ENCODE measurements at places on chromosomes 6 and 20. TPM values are rescaled to one million over a fixed set of nuclear protein-coding genes. Genes with fewer than 3 reads are reported as not detected.

METTL24 gene
- total RNA-seq: 20.6 TPM

ARMH2 gene
- not detected for total RNA-seq

COL19A1 gene
- 4.0 TPM for total RNA-seq

CDH26 gene
- total RNA-seq: 0.83 TPM

CCR6 gene
- total RNA-seq: not detected

JPH2 gene
- total RNA-seq: 314 TPM

- peaks cover 6% of the 10 kb centered on the region for H3K36me3 ChIP-seq
- H3K27ac ChIP-seq: peak overlapping the region; percentile 77
- H3K4me1 ChIP-seq: peaks cover 69% of the 10 kb centered on the region
- H3K4me3 ChIP-seq: peak overlapping the region; percentile 12
- DNase-seq: no peak
- H3K27me3 ChIP-seq: no peaks in the 10 kb centered on the region
Observed at GRCh38 chr6:152272486-152272885, 364.7 kb downstream of the SYNE1 start.

- H3K27me3 ChIP-seq: no peaks in the 10 kb centered on the region
- no peak overlapping the region for H3K4me3 ChIP-seq
- DNase-seq: no peak
- H3K27ac ChIP-seq: no peak overlapping the region
- H3K4me1 ChIP-seq: no peaks in the 10 kb centered on the region
Observed at GRCh38 chr6:37966801-37967200, 147.3 kb downstream of the ZFAND3 start.

DNA sequence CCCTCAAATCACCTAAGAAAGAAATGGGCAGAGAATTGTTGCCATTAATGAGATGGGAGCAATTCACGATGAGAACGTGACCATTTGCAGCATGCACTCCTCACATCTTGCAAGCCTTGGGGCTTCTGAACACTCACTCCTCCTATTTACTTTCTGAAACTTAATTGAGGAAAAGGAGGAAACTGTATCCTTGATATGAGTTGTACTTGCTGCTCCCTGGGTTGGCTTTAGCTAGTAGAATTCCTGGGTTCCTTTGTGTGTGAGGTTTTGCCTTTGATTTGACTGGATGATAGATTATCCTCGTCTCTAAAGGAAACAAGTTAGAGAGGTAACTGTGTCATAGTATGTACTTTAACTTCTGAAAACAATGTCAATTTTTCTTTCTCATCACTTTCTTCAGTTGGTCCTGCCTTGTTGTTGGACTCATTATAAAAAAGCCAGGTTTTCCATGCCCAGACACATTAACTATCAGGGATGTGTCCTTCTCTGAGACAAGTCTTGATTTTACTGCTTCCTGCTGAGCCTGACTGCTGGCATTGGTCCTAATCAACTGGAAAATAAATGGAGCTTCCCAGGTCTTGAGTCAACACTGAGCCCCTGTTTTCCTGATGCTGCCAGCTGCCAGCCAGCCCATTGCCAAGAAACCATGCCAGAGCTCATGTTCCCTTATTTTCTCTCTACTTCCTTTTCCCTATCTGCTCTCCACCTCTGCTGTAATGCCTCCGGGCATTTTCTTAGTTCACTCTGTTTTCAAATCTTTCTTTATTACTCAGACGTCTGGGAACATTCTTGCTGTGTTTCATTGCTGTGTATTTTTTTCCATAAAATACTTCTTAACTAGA lies 6.0 kb upstream of the MRAP2 start:
- H3K27ac ChIP-seq: no peak overlapping the region
- H3K36me3 ChIP-seq: no peaks in the 10 kb centered on the region
- H3K27me3 ChIP-seq: no peaks in the 10 kb centered on the region
- H3K4me1 ChIP-seq: no peaks in the 10 kb centered on the region
- no peak overlapping the region for H3K4me3 ChIP-seq
- no peak for DNase-seq

GRCh38 chr6:34543421-34543820 lies 12.7 kb downstream of the SPDEF start:
- no peaks in the 10 kb centered on the region for H3K27me3 ChIP-seq
- H3K4me1 ChIP-seq: peaks cover 13% of the 10 kb centered on the region
- no peak for DNase-seq
- H3K4me3 ChIP-seq: no peak overlapping the region

DNA sequence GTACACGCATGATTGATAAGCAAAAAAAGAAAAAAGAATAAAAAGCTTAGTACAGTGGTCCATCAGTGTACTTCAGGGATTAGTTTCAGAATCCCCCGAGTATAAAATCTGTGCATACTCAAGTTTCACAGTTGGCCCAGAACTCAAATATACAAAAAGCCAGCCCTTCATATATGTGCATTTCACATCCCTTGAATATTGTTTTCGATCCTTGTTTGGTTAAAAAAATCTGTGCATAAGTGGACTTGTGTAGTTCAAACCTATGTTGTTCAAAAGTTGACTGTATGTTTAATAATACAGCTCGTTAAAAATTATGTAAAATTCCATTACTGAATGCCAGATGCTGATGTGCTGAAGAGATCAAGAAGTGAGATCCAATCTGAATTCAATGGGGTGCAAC lies 54.2 kb downstream of the LHFPL5 start:
- no peaks in the 10 kb centered on the region for H3K4me1 ChIP-seq
- DNase-seq: no peak
- no peaks in the 10 kb centered on the region for H3K27me3 ChIP-seq
- peaks cover 53% of the 10 kb centered on the region for H3K36me3 ChIP-seq
- H3K4me3 ChIP-seq: no peak overlapping the region

DNA sequence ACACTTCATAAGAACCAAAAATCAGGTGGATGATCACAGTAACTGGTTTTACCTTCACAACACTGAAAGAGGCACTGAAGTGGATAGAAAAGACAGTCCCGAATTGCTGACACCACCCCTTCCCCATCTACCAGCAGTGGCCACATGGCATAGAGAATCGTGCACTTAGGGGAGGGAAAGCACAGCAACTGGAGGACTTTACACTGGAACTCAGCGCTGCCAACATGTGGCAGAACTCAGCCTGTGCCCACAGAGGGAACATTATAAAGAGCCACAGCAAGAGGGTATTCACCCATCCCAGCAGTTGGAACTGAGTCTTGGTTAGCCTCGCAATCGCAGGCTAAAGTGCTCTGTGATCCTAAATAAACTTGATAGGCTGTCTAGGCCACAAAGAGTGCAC lies 6.5 kb upstream of the KIAA1586 start:
- H3K27ac ChIP-seq: no peak overlapping the region
- no peaks in the 10 kb centered on the region for H3K4me1 ChIP-seq
- H3K36me3 ChIP-seq: no peaks in the 10 kb centered on the region
- H3K4me3 ChIP-seq: no peak overlapping the region

GRCh38 chr6:34602318-34603111 lies 46.4 kb upstream of the SPDEF start:
- no peak for DNase-seq
- no peak overlapping the region for H3K4me3 ChIP-seq
- peaks cover 22% of the 10 kb centered on the region for H3K36me3 ChIP-seq
- no peak overlapping the region for H3K27ac ChIP-seq

DNA sequence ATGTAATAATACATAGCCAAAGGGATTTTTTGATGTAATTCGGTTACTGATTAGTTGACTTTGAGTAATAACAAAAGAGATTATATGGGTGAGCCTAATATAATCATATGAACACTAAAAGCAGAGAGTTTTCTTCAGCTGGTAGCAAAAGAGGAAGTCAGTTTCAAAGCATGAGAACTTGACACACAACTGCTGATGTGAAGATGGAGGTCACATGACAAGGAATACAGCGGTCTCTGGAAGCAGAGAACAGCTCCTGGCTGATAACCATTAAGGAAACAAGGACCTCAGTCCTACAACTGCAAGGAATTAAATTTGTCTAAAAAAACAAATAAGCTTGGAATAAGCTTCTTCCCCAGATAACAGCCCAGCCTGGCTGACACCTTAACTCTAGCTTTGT lies 154.5 kb upstream of the PRND start:
- no peak for DNase-seq
- peaks cover 5% of the 10 kb centered on the region for H3K27me3 ChIP-seq
- no peak overlapping the region for H3K27ac ChIP-seq
- no peak overlapping the region for H3K4me3 ChIP-seq
- no peaks in the 10 kb centered on the region for H3K4me1 ChIP-seq
- H3K36me3 ChIP-seq: no peaks in the 10 kb centered on the region

DNA sequence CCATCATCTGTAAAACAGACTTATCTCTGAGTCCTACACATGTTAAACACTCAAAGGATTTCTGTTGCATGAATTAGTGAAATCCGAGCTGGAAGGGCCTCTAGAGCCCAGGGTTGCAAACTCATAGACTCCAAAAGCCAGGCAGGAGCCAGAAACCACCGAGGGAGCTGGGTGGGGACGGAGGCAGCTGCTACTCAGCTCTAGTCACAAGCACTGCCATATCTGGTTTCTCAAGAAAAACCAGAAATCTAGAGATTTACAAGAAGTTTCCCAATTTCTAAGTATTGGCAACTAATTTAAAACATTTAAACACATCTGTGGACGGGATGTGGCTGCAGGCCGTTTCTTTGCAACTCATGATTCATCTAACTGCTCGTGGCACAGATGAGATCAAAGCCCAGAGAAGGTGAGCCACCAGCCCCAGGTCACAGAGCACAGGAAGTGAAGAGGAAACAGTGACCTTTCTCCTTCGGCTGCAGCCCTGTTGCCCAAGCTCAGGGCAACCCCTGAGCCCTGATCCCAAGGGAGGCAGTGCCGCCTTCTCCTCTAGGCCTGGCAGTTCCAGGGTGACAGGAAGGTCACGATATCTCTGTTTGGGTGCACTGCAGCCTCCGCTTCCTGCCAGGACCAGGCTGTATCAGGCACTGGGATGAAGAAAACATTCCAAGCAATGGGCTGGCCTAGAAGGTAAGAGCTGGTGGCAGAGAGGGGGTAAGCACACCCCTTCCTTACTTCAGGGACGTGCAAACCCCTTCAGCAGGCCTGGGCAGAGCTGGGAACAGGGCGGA lies 26.4 kb upstream of the PTGIS start:
- H3K27ac ChIP-seq: peak overlapping the region; percentile 74
- no peaks in the 10 kb centered on the region for H3K36me3 ChIP-seq
- no peak overlapping the region for H3K4me3 ChIP-seq
- peaks cover 40% of the 10 kb centered on the region for H3K4me1 ChIP-seq

DNA sequence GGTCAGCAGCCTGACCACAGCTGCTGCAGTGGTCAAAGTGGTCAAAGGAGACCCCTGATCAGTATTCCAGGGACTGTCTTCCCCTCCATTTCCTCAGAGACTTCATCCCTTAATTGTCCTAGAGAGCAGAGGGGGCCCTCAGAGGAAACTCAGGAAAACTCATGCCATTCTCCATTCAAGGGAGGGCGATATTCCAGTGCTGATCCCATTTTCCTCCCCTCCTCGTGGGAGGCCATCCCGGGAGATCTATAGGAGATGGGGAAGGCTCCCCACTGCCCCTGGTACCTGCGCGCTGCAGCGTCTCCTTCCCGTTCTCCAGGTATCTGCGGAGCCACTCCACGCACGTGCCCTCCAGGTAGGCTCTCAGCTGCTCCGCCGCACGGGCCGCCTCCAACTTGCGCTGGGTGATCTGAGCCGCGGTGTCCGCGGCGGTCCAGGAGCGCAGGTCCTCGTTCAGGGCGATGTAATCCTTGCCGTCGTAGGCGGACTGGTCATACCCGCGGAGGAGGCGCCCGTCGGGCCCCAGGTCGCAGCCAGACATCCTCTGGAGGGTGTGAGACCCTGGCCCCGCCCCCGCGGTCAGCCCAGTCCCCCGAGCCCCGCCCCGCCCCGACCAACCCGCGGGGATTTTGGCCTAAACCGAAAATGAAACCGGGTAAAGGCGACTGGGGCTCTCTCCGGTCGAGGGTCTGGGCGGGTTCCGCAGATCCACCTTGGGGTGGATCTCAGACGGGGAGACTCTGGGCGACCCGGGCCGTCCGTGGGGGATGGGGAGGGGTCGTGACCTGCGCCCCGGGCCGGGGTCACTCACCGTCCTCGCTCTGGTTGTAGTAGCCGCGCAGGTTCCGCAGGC lies 878 bp downstream of the HLA-C start:
- H3K27me3 ChIP-seq: no peaks in the 10 kb centered on the region
- no peak for DNase-seq
- no peaks in the 10 kb centered on the region for H3K36me3 ChIP-seq
- peaks cover 14% of the 10 kb centered on the region for H3K4me1 ChIP-seq

DNA sequence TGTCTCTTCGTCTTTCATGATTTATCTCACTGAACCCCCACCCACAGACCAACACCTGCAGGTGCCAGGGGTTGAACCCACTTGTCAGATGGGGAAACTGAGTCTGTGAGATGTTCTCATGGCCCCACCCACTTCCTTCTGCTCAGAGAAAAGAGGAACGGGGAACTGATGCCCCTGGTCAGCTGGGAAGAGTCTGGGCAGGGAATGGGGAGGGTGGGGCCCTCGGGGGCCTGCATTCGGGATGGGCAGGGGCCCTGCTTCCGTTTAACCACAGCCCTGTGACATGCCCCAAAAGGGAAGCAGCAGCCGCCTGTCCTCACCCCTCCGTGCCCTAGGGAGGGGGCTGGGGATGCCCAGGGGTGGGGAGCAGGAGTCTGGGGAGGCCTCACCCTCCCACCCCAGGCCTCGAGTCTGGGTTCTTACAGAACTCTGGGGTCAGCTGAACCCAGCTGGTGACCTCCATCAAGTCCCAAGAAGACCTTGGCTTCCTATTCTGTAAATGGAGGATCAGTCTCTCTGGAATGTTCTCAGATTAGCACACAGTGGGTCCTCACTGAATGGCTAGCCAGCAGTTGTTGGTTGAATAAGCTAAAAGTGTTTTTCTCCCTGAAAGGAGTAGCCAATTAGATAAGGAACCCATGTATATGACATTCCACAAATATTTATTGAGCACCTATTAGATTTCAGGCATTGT lies 81.5 kb downstream of the CEBPB start:
- H3K4me3 ChIP-seq: no peak overlapping the region
- no peak for DNase-seq
- no peaks in the 10 kb centered on the region for H3K27me3 ChIP-seq
- no peak overlapping the region for H3K27ac ChIP-seq

GRCh38 chr6:33839399-33840047 lies 35.7 kb upstream of the MLN start:
- no peak overlapping the region for H3K4me3 ChIP-seq
- no peak for DNase-seq
- H3K27me3 ChIP-seq: no peaks in the 10 kb centered on the region
- peaks cover 27% of the 10 kb centered on the region for H3K4me1 ChIP-seq
- H3K27ac ChIP-seq: no peak overlapping the region
- H3K36me3 ChIP-seq: no peaks in the 10 kb centered on the region

DNA sequence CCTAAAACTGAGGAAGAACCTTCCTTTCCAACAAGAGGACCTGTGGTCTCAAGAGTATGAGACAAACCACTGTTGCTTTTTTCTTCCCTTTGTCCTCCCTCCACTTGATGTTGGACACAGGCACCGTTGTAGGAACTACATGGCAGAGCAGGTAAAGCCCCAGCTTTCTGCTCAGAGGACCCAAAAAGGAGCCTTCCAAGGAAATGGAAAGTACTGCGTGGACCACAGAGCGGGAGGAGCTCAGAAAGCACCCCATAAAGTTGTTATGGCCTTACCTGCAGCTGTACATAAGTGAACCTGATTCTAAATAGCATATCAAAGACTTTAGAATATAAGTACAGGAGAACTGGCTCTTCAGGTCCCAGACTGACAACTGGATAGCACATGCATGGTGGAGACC lies 29.4 kb downstream of the TMEM74B start:
- no peak overlapping the region for H3K4me3 ChIP-seq
- no peak overlapping the region for H3K27ac ChIP-seq
- H3K4me1 ChIP-seq: peaks cover 2% of the 10 kb centered on the region
- peaks cover 36% of the 10 kb centered on the region for H3K36me3 ChIP-seq
- no peaks in the 10 kb centered on the region for H3K27me3 ChIP-seq
- peak; percentile 68 for DNase-seq

- no peaks in the 10 kb centered on the region for H3K36me3 ChIP-seq
- DNase-seq: no peak
- no peak overlapping the region for H3K27ac ChIP-seq
- H3K4me3 ChIP-seq: no peak overlapping the region
- no peaks in the 10 kb centered on the region for H3K4me1 ChIP-seq
Observed at GRCh38 chr6:134632024-134632423, 314.1 kb upstream of the SGK1 start.

GRCh38 chr6:137736048-137736818 lies 130.8 kb upstream of the TNFAIP3 start:
- H3K27ac ChIP-seq: no peak overlapping the region
- H3K4me1 ChIP-seq: no peaks in the 10 kb centered on the region

All from esophagus muscularis mucosa (tissue), 4 donors.